ENCODE measurements at places on chromosomes 2 and 18.

DNA sequence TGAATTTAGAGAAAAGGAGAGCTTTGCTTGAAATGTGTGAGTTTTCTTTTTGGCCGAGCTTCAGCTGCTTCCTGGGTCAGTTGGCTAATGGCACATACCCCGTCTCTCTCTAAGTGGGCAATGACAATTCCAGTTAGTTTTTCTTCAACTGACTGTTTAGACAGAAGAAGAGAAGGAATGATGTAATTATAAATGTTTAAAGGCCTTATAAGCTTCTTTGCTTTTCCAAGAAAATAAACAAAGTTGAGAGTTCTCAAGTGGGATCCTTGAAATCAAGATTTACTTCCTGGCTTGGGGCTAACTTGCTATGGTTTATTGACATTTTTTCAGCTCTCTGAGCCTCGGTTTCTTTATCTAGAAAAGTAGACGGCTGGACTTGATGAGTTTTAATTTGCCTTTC is 794.9 kb upstream of the ACVR2A start:
- DNase-seq, result no peak

DNA sequence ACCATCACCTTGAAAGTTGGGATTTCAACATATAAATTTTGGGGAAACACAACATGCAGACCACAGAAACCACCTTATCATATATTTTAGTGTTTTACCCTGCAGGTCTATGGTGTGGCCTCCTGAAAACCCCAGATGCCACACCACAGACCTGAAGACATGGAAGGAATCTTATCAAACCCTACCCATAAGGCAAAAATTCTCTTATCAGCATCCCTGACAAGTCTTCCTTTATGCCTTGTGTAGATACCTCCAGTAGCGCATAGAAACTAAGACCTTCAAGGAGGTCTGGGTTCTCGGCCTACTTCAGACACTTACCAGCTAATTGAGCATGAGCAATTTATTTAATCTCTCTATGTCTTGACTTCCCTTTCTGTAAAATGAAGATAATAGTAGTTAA is 59.1 kb upstream of the SLC14A2 start:
- DNase-seq, result no peak

DNA sequence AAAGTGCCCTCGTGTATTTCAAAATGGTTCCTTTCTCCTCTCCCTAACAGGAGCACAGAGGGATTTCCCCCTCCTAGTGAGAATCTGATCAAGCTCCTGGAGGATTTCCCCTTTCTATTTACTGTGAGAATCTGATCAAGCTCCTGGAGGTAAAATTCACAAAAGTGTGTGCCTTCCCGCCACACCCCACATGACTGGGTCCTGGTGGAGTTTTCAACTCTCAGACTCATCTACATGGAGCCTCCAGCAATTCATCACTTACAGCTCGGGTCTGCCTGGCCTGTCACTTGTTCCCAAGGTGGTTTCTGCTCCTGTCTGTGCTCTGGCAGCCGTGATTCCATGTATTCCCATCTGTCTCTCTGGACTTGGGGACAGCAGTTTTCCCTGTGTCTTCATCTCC is 590.7 kb downstream of the FBXO15 start:
- DNase-seq, result no peak

GRCh38 chr2:215870088-215870490 is 143.3 kb downstream of the MREG start:
- DNase-seq, result no peak

DNA sequence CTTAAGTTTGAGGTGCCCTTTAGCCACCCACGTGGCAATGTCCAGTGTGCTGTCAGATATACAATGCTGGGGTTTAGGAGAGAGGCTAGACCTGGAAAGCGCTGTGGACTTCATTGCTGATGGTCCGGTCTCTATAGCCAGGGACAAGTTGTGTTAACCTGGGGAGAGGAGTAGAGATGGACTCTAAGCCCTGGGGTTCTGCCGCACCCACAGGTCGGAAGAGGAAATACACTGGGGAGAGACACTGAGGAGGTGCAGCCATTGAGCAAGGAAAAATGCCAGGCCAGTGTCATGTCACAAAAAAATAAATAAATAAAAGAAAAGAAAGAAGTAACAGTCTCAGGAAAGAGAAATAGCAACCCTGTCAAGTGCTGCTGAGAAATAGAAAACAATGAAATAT is 106.9 kb upstream of the CBLN2 start:
- DNase-seq, result no peak

DNA sequence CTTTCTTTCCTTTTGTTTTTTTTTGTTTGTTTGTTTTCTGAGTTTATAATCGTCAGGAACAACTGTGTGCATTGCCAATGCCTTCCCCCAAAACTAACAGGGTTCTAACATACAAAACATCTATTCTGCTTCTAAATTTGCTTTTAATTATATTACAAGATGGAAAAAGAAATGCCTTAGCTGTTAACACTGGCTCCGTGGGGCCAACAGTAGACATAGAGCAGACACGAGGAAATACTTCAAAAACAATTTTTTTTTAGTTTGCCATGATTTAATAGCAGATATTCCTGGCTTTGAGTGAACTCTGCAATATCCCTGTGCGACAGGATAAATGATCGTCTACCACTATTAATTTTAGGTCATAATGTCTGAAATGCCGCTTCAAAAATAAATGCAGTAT is 153.3 kb upstream of the HNRNPA3 start:
- DNase-seq, result no peak

DNA sequence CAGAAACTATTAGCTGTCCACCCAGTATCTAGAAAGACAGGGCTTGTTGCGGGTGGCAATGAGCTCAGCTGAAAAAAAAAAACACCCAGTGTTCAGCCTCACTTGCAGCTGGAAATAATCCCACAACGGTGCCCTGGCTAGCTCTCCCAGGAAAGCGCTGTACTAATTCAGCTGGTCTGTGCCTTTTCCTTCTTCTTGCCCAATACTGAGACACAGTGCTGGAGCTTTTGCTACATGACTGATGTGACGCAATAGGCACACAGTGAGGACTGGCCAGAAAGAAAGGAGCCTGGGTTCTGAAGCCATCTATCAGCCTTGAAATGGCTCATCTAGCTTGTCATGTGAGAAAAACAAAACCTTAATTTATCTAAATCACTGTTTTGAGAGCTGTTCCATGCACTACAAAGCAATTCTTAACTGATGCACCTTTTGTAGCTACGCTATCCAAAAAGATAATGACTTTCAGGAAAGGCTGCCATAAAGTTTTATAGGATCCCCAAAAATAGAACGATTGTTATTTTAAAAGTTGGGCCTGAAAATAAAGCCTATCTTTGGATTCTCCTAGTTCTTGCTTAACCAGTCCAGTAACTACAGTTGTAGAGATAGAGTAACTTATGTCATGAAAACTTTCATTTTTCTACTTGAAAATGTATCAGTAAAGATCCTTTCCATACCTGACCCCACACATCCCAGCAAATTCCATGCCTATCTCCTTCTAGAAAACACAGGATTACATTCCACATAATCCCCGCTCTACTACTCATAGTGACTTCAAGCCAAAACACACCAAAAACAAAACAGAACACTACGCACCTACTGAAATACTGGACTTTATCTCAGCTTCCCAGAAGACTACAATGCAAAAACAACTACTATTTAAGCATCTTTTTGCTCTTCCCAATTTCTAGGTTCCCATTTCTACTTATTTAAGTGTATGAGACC is 15.9 kb downstream of the KIDINS220 start:
- no peak for DNase-seq

GRCh38 chr2:169741-170140 is 94.1 kb downstream of the SH3YL1 start:
- no peak for DNase-seq

DNA sequence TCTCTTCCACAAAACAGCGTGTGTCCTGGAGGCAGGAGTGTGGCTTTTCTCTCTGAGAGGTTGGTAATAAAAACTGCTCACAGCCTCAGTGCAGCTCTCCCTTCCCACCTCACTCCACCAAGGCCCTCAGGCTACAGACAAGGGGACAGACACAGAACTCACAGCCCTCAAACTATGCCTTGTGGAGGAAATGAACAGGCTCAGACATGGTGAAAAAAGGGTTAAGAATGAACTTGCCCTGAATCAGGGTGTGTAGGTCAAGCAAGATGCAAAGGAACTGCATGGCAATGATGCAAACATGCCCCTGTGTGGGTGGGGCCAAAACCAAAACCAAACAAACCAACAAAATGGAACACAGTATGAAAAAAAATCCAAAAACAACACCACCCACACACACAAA is 125.8 kb downstream of the GALNT14 start:
- no peak for DNase-seq

GRCh38 chr2:240765007-240765406 is 55.0 kb downstream of the KIF1A start:
- no peak for DNase-seq

GRCh38 chr2:45345331-45346234 is 265.5 kb downstream of the SRBD1 start:
- DNase-seq, result no peak

DNA sequence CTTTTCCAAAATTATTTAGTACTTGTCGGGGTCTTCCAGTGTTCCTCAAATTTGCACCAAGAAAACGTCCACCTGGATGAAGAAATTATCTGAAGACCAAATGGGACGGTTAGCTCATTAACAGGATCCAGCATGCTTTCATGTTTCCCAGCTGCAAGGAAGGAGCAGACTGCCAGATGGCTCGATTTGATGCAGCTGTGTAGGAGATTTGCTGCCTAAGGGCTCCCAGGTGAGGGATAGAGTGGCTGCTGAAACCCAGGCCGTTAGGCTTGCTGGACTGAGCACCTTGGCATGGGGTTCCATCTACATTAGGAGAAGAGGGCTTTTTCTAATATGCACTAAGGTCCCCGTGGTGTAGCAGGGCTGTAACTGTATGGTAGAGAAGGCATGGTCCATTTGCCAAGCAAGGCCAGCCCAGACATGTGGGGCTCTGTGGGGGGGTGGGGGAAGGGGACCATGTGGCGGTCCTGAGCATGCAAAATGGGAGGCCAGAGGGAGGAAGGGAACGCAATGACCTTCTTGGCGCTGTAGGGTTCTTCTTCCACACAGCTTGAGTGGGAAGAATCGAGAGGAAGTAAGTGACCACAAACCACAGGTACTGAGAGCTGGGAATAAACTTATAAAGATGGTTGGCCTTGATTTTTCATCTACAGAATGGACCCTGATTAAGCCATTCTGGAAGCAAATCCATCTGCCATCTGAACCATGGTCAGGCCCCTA is 144.0 kb downstream of the TMEM163 start:
- DNase-seq, result no peak

GRCh38 chr18:76980663-76981395 is 151.8 kb downstream of the MBP start:
- no peak for DNase-seq

- no peak for DNase-seq
Measured at GRCh38 chr18:77131652-77132368, 773 bp downstream of the MBP start.

GRCh38 chr2:28377984-28378678 is 14.5 kb upstream of the FOSL2 start:
- DNase-seq, result no peak

- DNase-seq, result no peak
Measured at GRCh38 chr2:203649176-203649814, 57.1 kb upstream of the CD28 start.

DNA sequence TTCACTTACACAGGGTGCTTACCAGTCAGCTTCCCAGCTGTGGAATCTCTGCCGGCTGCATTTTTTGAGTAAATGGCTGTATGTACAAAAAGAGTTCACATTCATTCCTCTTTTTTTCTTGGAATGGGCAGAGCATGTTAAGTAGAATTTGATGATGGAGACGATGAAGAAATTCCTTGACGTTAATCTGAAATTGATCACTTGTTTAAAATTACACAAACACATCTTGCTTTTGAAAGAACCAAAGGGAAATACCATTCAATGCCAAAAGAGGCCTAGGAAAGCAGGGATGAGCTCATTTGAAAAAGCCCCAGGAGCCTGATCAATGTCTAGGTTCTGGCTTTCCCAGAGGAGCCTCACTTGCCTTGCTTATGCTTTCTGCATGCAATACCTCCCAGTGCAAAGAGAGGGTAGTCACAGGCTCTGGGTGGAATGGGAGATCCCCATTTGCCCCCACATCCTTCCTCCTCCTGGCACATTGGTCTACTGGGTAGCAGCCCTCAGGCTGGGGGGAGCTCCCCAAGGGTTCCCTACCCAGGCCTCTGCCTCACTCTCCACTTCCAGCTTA is 12.3 kb upstream of the SMAD7 start:
- no peak for DNase-seq

DNA sequence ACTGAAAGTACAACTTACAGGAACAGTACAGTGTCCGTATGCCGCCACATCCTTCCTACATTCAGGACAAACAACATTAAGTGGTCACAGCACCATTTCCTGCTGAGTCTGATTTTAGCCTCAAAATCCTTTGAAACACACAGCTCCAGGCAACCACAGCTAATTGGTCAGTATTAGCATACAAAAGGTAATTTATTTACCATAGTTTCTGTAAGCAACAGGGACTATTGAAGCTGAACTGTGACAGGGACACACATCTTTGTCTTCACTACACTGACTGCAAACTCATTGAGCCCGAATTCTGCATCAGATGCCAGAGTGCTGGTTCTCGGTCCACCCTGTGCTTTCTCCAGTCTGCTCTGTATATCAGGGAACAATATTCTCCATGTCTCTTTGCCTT is 151.8 kb downstream of the ST6GAL2 start:
- DNase-seq, result no peak

- no peak for DNase-seq
Measured at GRCh38 chr18:37084912-37085311, 256.0 kb downstream of the KIAA1328 start.

DNA sequence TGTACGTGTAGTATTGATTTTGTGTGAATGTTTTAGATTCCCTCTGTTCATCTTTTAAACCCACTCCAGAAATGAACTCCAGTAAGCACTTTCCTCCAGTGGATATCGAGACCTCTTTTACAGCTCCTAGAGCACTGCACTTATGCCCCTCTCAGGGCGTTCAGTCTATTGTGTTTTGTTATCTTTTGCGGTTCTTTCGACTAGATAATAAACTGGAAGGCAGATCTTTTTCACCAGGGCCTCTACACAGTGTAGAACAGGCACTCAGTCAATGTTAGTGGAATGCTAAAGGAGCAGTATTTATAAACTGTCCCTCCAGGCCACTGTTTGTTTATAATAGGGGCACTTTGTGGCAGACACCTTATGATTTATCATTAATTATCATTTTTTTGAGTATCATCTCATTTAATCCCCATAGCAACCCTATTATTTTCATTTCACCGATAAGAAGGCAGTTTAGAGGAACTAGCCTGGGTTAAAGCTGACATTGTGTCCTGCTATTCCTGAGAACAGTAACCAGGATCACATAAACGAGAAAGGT is 742 bp upstream of the SOS1 start:
- DNase-seq, result no peak

DNA sequence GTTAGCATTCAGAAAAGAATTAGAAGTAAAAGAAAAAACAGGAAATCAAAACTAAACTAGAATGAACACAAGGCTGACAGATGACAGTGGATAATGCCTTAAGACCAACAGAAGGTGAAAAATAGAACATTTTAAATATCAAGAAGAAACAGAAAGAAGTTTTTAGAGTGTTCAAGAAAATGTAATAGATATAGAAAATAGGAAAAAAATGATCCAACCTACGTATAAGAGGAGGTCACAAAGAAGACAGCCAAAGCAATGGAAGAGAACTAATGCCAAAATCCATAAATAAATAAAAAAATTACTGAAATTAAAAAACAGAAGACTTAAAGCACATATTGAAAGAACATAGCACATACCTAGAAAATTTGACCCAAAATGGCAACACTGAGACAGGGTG is 42.5 kb upstream of the EN1 start:
- no peak for DNase-seq

Data from stimulated activated CD8-positive, alpha-beta memory T cell treated with anti-CD3 and anti-CD28 coated beads, Interleukin-15, amount 100 ng/mL, for 24 hours (primary cell).